Right renal cortex interstitium (tissue), 3 donors: ENCODE measurements at places on chromosomes 12 and 14.

DNA sequence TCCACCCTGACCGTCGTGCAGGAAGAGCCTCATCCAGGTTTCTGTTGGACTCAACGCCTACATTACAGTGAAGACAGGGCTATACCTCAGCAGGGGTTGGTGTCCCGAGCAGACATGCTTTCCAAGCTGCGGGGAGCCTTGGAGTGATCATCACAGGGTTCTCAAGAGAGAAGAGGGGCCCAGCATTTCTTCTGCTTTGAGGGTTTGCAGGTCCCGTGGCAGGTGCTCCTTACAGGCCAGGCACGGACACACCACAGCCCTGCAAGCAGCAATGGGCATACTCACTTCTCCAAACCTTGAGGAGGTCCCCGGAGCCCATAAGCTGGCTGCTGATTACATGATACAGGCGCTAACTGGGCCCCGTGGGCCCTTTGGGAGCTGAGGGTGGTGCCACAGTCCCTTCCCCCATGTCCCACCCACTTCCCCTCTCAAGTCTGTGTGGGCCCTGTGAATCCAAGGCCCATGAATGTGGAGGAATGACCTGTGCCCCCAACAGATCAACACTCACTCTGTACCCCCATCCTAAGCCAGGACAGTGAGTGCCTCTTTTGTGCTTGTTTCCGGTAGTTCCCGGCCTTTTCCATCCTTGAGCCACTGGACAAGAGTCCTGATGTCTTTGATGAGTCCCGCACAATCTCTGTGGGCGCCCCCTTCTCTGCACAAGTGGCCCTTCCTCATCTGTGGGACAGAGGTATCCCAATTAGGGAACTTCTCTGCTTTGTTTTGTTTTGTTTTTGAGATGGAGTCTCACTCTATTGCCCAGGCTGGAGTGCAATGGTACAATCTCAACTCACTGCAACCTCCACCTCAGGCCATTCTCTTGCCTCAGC is 1.1 kb downstream of the AQP2 start:
- DNase-seq: no peak

DNA sequence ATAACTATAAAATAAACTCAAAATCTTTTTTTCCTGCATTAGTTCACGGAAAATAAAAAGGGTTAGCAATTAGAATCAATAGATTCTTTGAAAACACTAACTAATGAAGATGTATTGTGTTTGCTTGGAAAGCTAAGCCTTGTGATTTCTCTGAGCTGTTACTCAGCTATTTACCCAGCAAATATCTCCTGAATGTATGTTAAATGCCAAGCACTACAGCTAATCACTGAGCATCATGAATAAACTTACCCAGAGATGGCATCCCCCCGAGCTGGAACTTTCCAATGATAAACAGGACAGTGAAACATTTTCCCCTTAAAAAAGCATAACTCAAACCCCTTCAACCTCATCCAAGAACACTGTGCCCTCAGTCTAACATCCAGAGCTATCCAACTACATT is 71.2 kb downstream of the SLC2A13 start:
- DNase-seq: no peak

DNA sequence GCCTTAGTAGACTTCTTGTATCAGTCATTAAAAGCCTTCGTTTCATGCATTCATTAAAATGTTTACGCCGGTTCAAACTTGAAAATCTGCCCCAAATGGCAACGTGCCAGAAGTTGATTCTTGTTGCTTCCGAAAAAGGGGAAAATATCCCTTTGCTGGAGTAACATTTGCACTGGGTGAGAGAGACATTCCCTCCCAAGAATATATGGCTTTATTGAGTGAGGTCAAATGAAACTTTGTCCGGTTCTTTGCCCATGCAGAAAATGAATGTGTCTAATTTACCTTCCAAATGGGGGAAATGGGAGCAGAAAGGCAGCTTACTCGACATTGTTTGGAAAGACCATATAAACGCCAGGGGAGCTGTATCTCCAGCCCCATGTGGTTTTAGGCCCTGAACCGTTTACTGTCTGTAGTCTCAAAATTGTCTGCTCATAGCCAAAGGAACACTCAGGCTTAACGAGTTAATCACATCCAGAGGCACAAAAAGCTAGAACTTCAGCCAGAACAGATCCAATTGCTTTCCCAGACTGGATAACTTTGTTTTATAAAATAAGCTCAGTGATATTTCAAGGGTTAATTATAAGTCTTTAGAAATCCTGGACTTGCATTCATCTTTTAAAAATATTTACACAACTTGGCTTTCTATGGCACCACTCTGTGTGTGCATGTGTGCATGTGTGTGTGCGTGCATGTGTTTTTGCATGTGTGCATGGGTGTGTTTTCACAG is 2.9 kb upstream of the EMP1 start:
- DNase-seq: no peak

GRCh38 chr14:63988579-63988978 is 135.8 kb downstream of the SYNE2 start:
- no peak for DNase-seq

GRCh38 chr14:68241862-68242487 is 422.4 kb downstream of the RAD51B start:
- DNase-seq: no peak

- no peak for DNase-seq
These were observed 281.0 kb upstream of the CRY1 start for GRCh38 chr12:107374161-107374840.

- DNase-seq: no peak
These were observed 185.1 kb downstream of the ANO6 start for GRCh38 chr12:45400991-45401390.
